ENCODE measurements at places on chromosomes 12 and 14. TPM values are rescaled to one million over a fixed set of nuclear protein-coding genes. Genes with fewer than 3 reads are reported as not detected.

The GPX2 gene
- not detected for total RNA-seq

The RNASE1 gene
- total RNA-seq = 9.7 TPM

DNA sequence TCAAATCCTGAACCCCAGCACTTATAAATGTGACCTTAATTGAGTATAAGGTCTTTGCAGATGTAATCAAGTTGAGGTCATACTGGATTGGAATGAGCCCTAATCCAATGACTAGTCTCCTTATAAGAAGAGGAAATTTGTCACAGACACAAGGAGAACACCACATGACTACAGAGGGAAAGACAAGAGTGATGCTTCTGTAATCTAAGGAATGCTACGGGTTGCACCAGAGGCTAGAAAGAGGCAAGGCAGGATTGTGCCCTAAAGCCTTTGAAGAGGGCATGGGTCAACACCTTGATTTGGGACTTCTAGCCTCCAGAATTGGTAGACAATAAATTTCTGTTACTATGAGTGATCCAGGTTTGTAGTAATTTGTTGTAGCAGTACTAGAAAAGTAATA, 135.0 kb downstream of the FOXG1 start:
- no peak overlapping the region for H3K27ac ChIP-seq
- no peaks in the 10 kb centered on the region for H3K4me1 ChIP-seq
- H3K36me3 ChIP-seq = no peaks in the 10 kb centered on the region
- no peak overlapping the region for H3K4me3 ChIP-seq

DNA sequence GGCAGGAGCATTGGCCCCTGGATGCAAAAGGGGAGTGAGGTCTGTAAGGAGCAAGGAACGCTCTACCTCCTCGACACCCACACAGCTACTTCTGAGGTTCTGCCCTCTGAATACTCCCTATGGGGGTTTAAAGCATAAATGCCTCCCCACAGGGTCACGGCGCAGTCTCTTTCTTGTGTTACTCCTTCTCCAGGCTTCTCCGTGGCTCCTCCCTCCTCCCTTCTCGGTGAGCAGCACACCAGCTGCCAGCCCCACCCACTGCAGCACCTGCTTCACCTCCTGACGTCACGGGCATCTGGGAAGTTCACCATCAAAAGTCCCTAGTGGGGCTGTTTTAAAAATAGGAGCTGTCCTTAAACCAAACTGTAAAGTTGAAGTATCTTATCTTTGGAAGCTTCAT, 67.3 kb downstream of the SPTB start:
- H3K36me3 ChIP-seq = no peaks in the 10 kb centered on the region
- DNase-seq = no peak
- no peak overlapping the region for H3K4me3 ChIP-seq
- H3K27ac ChIP-seq = no peak overlapping the region

GRCh38 chr12:89138048-89138852, 214.1 kb downstream of the DUSP6 start:
- peaks cover 19% of the 10 kb centered on the region for H3K4me1 ChIP-seq
- H3K27me3 ChIP-seq = no peaks in the 10 kb centered on the region
- DNase-seq = no peak

- H3K4me1 ChIP-seq = no peaks in the 10 kb centered on the region
- H3K36me3 ChIP-seq = no peaks in the 10 kb centered on the region
- no peak overlapping the region for H3K4me3 ChIP-seq
- no peak overlapping the region for H3K27ac ChIP-seq
These were observed 95.6 kb upstream of the SLC38A2 start for GRCh38 chr12:46468160-46468559.

DNA sequence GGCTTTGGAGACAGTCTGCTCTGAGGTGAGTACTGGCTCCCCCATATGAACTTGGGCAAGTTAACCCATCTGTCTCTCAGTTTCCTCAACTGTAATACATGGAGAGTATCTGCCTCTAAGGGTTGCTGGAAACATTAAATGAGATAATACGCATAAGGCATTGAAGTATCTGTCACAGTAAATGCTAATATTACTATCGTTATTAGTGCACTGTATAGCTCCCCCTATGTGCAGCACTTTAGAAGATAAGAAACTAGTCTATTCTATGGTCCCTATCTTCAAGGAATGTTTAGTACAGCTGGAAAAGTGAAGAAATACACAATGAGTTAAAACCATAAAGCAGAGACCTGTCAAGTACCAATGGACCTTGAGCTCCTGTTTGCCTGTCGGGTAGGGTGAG, 51.7 kb upstream of the CFL2 start:
- no peak overlapping the region for H3K4me3 ChIP-seq
- no peaks in the 10 kb centered on the region for H3K4me1 ChIP-seq
- DNase-seq = no peak
- no peak overlapping the region for H3K27ac ChIP-seq
- H3K27me3 ChIP-seq = no peaks in the 10 kb centered on the region

GRCh38 chr12:117850048-117850447, 118.7 kb downstream of the KSR2 start:
- H3K4me1 ChIP-seq = no peaks in the 10 kb centered on the region
- H3K4me3 ChIP-seq = no peak overlapping the region
- no peak overlapping the region for H3K27ac ChIP-seq
